ENCODE measurements at places on chromosomes 1 and 21. TPM values are rescaled to one million over a fixed set of nuclear protein-coding genes. Genes with fewer than 3 reads are reported as not detected.

GRCh38 chr1:67682659-67683197 is 2.3 kb upstream of the GADD45A start:
- H3K27ac ChIP-seq, result no peak overlapping the region
- H3K27me3 ChIP-seq, result no peaks in the 10 kb centered on the region
- H3K4me3 ChIP-seq, result no peak overlapping the region
- no peak for DNase-seq
- H3K36me3 ChIP-seq, result peaks cover 6% of the 10 kb centered on the region
- peaks cover 23% of the 10 kb centered on the region for H3K4me1 ChIP-seq

DNA sequence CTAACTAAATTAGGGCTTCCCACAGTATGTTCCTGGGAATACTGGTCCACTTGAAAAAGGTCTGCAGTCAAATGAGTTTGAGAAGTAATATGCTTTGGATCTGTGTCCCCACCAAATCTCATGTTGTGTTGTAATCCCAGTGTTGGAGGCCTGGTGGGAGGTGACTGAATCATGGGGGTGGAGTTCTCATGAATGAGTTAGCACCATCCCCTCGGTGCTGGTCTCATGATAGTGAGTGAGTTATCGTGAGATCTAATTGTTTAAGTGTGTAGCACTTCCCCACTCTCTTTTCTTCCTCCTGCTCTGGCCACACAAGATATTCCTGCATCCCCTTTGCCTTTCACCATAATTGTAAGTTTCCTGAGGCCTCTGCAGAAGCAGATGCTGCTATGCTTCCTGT is 16.9 kb upstream of the DMRTB1 start:
- peaks cover 44% of the 10 kb centered on the region for H3K4me1 ChIP-seq
- peaks cover 13% of the 10 kb centered on the region for H3K27me3 ChIP-seq
- peaks cover 37% of the 10 kb centered on the region for H3K36me3 ChIP-seq
- peak overlapping the region; percentile 70 for H3K27ac ChIP-seq
- no peak overlapping the region for H3K4me3 ChIP-seq

Gene UAP1
- total RNA-seq, result 31.7 TPM

Gene C1orf167
- 2.8 TPM for total RNA-seq

Gene STYXL2
- 0.59 TPM for total RNA-seq

DNA sequence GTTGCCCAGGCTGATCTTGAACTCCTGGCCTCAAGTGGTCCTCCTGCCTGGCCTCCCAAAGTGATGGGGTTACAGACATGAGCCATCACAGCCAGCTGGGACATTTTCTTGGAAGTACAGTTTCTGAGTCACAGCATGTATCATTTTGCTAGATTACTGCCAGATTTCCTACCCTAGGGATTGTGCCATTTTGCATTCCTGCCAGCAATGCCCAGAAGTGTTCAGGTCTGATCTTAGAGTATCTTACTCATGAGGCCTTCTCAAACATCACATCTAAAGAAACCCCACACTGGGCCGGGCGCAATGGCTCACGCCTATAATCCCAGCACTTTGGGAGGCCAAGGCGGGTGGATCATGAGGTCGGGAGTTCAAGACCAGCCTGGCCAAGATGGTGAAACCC is 10.2 kb downstream of the BMP8A start:
- peaks cover under 1% of the 10 kb centered on the region for H3K27me3 ChIP-seq
- no peak for DNase-seq
- no peak overlapping the region for H3K4me3 ChIP-seq
- H3K36me3 ChIP-seq, result no peaks in the 10 kb centered on the region

- DNase-seq, result no peak
- no peak overlapping the region for H3K27ac ChIP-seq
- no peak overlapping the region for H3K4me3 ChIP-seq
- peaks cover 30% of the 10 kb centered on the region for H3K36me3 ChIP-seq
- no peaks in the 10 kb centered on the region for H3K27me3 ChIP-seq
Observed at GRCh38 chr21:42578761-42579415, 65.2 kb downstream of the SLC37A1 start.

DNA sequence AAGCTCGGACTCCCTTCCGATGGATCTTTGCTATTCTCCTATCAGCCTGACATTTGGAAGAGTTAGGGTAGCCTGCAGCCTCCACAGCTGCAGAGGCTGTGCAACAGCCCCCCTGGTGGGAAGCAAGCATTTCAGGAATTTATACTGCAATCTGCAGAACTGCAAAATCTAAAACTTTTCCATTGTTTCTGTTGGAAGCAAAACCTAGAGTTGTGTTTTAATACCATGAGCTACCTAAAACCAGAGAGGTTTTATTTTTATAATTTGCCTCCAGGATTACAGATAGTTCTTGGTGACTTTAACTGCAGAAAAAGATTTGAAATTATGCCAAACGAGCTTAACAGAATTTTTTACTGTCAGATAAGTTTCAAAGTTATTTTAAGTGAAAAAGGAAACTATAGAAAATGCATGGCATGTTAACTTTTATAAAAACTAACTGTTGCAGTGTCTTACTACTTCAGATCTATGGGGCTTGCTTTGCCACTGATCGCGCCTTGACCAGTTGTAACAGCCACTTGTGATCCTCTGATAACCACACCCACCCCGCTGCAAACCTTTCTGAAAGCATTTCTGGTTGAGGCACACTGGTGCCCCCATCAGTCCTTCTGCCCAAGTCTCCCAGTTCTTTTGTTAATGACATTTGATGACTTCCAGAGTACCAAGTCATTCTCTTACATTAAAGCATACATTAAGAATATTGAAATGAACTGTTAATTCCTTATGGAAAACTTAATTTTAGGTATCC is 64.8 kb downstream of the PRDM2 start:
- DNase-seq, result peak; percentile 61
- no peak overlapping the region for H3K27ac ChIP-seq
- 0 out of 2 replicates have a peak, but pooled peaks cover 3% of the 10 kb centered on the region for H3K36me3 ChIP-seq
- peaks cover 56% of the 10 kb centered on the region for H3K4me1 ChIP-seq
- H3K4me3 ChIP-seq, result 0 out of 2 replicates have a peak overlapping the region, but pooled peaks have one; percentile 6

Gene CFAP74
- 0.39 TPM for total RNA-seq

DNA sequence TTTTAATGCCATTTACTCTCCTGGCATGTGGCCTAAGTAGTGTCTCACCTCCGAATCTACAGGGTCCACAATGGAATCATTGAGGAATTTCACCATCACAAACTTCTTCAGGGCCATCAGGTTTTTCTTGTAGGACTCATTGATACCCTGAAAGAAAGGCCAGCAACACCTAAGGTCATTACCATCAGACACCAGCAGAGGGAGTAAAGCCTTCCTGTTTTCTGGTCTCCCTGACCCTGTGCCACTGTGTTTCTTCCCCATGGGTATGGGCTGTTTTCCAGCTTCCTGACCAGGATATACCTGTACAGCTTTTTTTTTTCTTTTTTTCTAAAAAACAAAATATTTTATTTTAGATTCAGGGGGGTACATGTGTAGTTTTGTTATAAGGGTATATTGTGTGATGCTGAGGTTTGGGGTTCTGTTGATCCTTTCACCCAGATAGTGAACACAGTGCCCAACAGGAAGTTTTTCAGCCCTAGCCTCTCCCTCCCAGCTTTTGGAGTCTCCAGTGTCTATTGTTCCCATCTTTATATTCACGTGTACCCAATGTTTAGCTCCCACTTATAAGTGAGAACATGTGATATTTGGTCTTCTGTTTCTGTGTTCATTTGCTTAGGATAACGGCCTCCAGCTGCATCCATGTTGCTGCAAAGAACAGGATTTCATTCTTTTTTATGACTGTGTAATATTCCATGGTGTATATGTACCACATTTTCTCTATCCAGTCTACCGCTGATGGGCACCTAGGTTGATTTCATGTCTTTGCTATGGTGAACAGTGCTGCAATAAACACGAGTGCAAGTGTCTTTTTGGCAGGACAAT is 18.3 kb downstream of the PPT1 start:
- H3K27ac ChIP-seq, result no peak overlapping the region
- no peaks in the 10 kb centered on the region for H3K4me1 ChIP-seq
- peak; percentile 59 for DNase-seq
- H3K36me3 ChIP-seq, result peaks cover 34% of the 10 kb centered on the region
- no peak overlapping the region for H3K4me3 ChIP-seq
